BJ (cell line): ENCODE measurements at places on chromosomes 7 and 10.

DNA sequence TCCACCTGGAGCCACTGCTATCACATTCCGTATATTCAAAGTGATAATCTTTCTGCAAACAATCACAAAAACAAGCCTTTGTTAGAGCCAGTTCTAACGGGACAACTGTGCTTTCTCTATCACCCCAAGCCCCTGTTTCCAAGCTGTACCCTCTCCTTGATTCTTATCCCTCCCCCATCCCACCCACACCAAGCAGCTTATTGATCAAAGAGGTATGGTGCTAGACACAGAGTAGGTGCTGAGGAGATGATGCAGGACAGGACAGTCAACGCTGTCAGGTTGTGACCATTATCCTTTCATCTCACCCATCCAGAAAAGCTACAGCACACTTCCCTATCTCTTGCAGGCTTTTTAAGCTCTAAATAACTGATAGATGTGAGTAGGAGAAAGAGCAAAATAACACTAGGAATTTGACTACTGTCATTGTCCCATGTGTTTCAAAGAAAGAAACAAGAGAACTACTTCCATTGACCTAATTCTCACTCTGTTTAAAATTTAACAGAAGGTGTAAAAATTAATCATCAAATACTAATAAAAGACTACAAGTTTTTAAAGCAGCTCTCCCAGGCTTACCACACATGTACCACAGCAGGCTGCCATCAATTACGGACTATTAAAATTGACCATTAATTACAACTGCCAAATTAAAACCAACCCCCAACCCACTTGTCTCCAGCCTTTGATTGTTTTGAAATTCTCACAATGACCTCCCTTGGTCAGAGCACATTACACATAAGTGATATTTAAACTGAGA is 94.3 kb downstream of the ELAPOR2 start:
- DNase-seq, result no peak

- no peak for DNase-seq
Measured at GRCh38 chr7:6154542-6155404, 117.7 kb downstream of the CYTH3 start.

- no peak for DNase-seq
Measured at GRCh38 chr7:51613911-51614357, 297.3 kb upstream of the COBL start.

GRCh38 chr7:84801396-84801795 is 385.5 kb downstream of the SEMA3D start:
- DNase-seq, result no peak

GRCh38 chr10:78408671-78409472 is 375.2 kb downstream of the RPS24 start:
- DNase-seq, result no peak

GRCh38 chr7:38520741-38521140 is 110.4 kb downstream of the AMPH start:
- DNase-seq, result no peak

- no peak for DNase-seq
Measured at GRCh38 chr7:47188653-47189315, 393.1 kb downstream of the TNS3 start.

GRCh38 chr7:102321351-102322201 is 34.7 kb downstream of the SPDYE6 start:
- DNase-seq, result no peak

GRCh38 chr10:21097926-21098355 is 200.8 kb upstream of the NEBL start:
- no peak for DNase-seq

GRCh38 chr7:106019470-106019820 is 56.4 kb downstream of the CDHR3 start:
- no peak for DNase-seq

DNA sequence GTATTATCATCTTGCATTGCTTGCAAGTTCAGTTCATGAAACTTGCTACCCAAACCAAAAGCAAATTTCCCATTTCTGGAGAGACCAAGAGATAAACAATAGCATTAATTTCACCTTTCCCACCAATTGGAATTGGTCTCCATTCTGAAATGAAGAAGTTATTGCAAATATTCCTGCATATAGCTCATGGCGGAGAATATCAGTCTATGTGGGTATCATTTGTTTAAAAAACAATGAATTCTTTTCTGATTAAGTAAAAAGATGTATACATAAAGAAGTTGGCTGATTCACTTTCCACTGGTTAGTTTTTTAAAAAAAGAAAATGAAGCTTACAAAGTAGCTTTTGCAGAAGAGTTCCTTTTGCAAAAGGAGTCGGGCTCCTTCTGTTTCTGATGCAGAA is 19.5 kb upstream of the ANK3 start:
- no peak for DNase-seq

DNA sequence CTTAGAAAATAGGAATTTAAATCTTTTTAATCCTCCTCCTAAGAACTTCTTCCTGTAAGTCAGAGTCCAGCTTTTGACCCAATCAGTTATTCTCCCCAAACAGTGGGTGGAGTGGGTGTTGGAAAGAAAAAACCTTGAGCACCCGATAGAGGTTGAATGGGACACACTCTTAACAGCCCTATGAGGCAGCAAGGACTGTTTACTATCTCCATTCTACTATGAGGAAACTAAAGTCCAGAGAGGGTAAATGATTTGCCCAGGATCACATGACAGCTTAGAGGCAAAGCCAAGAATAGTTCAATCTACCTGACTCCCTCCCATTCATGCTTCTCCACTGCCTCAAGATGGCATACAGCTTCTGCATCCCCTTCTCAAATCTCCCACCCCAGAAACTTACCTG is 57.6 kb upstream of the SLC35B4 start:
- DNase-seq, result no peak

- DNase-seq, result no peak
Measured at GRCh38 chr10:35640474-35640873, 1.6 kb downstream of the FZD8 start.

DNA sequence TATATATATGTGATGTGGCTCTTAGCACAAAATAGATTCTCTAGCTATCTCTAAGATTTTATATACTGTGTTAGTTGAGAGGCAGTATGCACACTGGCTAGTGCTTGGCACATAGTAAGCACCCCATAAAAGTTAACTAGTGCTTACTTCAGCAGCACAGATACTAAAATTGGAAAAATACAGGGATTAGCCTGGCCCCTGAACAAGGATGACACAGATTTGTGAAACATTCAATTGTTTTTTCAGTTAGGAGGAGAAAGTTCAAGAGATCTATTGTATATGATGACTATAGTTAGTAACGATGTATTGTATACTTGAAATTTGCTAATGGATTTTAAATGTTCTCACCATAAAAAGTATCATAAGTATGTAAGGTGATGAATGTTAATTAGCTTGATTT is 78.3 kb upstream of the LRRC17 start:
- DNase-seq, result no peak

DNA sequence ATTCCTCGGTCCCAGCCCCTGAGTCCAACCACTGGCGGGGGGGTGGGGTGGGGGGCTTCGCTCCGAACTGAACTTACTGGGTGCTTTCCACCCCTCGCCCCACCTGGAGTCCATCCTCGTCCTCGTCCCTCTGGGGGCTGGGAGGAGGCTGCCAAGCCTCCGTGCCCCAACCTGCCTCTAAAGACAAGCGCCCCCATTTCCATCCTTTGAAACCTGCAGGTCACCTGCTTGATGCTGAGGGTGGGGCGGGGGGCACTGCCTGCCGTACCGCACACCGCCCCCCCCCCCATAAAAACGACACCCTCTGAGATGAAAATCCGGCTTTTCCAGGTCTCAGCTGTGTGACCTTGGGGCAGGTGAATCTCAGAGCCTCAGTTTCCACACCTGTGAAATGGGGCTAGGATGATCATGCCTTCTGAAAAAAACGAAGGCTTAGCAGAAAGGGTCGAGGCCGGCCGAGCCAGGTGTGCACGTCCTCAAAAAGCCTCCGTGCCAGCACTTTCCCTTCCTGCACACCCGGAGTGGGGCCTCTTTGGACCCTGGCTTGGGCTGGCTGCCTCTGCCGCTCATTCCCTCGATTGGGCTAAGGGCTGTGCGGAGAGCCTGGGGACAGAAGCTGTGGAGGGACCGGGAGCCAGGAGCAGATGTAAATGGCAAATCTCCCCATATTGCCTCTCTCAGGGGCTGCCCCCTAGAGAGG is 967 bp downstream of the ELFN1 start:
- DNase-seq, result no peak

DNA sequence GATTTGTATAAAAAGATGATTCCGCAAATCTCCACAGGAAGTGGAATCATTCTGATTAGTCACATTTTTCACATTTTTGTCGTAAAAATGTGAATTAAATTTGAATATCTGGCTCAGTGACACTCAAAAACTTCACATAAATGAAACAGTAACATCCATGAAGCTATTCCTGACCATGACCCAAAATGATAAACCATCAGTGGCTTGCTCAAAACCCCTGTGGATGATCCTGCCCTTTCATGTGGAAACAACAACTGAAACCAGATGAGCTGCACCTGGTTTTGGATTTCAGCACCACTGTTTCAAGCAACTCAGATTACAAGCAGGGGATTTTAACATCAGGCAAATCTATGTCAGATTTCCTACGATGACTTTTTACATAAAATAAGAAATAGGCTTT is 80.3 kb downstream of the AMPH start:
- no peak for DNase-seq

DNA sequence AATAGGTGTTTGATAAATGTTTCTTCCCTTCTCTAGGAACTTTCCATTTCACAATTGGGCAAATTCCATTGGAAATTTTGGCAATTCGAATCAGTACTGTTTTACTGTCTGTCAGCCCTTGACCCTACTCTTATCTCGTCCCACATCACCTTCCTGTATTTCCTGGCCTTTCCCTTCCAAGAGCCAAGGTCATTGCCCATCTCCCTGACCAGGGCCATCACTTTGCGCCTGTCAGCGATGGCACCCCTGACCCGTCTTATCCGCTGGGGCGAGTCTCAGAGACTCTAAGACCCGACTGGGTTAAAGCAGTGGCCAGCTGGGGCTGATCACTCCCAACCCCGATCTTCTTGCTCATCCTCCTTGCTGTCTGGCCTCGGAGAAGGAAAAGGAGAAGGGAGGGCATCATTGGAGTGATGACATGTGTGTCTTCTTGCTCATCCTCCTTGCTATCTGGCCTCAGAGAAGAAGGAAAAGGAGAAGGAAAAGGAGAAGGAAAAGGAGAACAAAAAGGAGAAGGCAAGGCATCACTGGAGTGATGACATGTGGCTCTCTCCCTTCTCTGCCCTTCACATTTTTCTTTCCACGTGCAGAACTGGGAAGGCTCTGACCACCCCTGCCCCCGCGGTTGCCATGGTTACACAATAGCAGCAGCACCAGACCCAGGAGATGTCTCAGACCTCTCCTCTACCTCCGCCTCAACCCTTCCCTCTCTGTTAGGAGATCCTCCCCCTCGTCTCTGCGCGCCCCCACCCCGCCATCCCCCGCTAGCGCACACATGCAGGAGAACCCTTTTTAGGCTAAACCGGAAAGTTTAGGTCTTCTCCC is 2.0 kb downstream of the SEMA3D start:
- no peak for DNase-seq

- peak; percentile 19 for DNase-seq
Measured at GRCh38 chr10:74640134-74640921, 186.1 kb upstream of the KAT6B start.

GRCh38 chr10:133388973-133389818 is 4.8 kb upstream of the MTG1 start:
- DNase-seq, result no peak

DNA sequence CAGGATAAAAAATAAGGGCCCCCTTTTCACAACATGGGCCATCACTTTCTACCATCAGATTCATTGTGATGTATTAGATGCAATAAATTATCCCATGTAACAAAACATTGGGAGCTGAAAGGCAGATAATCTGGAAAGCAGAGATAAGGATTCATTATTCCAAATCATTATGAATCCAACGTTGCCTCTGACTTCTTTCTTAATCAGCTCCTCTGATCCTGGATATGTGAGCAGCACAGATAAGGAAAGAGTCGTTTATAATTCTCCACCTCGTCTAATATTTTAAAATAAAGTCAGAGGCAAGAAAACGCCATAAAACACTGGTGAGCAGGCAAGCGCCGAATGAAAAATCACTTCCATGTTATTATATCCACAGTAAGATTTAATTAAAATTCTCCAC is 13.8 kb upstream of the GATA3 start:
- no peak for DNase-seq

- peak; percentile 58 for DNase-seq
Measured at GRCh38 chr7:90958647-90959046, 305.6 kb upstream of the FZD1 start.

DNA sequence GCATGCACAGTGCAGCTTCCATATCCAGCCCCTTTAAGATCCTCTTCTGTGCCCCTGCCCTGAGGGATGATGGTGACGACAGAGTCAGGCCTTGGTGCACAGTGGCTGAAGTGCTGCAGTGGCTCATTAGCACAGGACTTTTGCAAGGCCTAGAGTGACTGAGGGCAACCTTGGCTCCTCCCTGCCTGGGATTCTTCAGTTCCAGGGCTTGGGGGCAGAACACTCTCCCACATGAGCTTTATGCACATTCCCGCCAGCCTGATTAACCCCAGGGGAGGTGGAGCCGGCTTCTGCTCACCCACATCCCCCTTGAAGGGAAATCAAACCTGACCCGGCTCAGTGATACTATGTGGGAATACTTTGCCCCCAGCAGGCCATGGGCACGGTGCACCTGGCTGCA is 253.4 kb downstream of the GALNT17 start:
- DNase-seq, result no peak

DNA sequence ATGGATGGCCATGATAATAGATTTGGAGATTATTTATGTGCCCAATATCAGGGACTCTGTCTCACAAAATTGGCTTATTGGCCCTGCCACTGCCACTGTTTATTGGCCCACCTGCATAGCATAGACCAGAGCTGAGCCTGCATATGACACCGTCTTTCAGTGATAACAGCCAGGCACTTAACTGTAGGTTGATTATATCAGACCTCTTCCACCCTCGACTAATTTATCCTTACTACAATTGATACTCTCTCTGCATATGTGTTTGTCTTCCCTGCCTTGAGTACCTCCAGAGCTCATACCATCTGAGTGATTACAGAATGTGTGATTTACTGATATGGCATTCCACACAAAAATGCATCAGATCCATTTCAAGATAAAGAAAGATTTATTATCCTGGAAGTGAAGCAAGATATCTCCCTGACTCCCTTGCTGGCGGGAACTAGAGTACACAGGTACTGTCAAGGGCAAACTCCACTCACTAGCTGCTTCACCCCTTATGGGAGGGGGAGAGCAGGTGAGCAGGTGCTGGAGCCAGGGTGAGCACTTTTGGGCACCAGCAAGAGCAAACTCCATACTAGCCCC is 13.1 kb upstream of the SAMD9L start:
- no peak for DNase-seq

DNA sequence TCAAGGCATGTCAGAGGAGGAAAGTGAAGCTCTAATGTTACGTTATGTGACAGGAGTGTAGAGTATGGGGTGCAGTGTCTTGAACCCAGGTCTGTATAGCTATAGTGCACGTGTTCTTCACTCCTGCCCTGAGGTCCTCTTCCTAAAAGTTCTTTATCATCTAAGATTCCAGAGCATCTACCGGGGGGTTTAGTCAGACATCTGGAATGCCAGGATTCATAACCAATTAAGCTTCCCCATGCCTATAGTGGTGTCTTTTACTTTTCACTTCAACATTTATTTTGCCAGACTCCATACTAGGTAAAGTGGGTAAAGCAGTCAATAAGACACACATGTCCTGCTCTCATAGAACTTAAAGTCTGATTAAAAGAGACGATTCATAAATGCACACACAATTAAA is 22.4 kb downstream of the PPP1R3C start:
- DNase-seq, result no peak

GRCh38 chr7:65287023-65287422 is 86.6 kb upstream of the ZNF92 start:
- DNase-seq, result no peak
